Activated T-cell treated with anti-CD3 and anti-CD28 coated beads, Interleukin-2, amount 50 U/mL, for 72 hours (primary cell): ENCODE measurements at places on chromosomes 11 and 22. TPM values are rescaled to one million over a fixed set of nuclear protein-coding genes. Genes with fewer than 3 reads are reported as not detected.

DNA sequence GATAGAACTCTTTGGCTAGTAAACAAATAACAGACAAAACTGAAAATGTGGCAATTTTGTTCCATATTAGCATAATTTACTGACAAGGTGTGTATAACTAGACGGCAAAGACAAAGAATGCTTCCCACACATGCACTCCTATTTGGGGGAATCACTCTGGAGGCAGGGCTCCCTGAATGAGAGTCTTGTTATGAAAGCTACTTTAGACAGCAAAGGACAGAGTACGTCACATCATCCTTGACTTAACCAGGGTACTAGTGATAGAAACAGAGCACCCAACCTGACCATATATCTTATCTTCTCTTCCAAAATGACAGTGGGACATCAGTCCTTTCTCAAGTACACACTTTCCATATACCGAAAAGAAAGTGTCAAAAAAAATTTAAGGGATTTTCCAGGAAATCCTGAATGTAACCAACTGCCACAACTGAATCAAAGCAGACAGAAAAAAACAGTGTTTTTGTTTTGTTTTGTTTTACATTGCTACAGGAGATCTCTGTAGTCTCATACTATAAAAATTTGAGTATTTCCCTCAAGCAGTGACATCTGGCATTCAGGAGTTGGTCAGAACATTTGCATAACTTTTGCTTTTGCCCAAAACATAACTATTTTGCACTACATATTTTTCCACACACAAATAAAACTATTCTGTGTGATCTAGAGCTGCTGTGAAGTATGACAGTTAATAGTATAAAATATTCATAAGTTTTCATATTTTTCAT, 98.9 kb downstream of the ARHGAP20 start:
- no peak overlapping the region for H3K27ac ChIP-seq
- H3K4me1 ChIP-seq, result no peaks in the 10 kb centered on the region
- H3K36me3 ChIP-seq, result no peaks in the 10 kb centered on the region
- H3K27me3 ChIP-seq, result peaks cover 6% of the 10 kb centered on the region
- no peak for DNase-seq

- H3K27me3 ChIP-seq, result no peaks in the 10 kb centered on the region
- peak overlapping the region; percentile 84 for H3K27ac ChIP-seq
- peaks cover 8% of the 10 kb centered on the region for H3K36me3 ChIP-seq
- peak; percentile 37 for DNase-seq
Measured at GRCh38 chr22:23237841-23238240, 57.5 kb downstream of the BCR start.

DNA sequence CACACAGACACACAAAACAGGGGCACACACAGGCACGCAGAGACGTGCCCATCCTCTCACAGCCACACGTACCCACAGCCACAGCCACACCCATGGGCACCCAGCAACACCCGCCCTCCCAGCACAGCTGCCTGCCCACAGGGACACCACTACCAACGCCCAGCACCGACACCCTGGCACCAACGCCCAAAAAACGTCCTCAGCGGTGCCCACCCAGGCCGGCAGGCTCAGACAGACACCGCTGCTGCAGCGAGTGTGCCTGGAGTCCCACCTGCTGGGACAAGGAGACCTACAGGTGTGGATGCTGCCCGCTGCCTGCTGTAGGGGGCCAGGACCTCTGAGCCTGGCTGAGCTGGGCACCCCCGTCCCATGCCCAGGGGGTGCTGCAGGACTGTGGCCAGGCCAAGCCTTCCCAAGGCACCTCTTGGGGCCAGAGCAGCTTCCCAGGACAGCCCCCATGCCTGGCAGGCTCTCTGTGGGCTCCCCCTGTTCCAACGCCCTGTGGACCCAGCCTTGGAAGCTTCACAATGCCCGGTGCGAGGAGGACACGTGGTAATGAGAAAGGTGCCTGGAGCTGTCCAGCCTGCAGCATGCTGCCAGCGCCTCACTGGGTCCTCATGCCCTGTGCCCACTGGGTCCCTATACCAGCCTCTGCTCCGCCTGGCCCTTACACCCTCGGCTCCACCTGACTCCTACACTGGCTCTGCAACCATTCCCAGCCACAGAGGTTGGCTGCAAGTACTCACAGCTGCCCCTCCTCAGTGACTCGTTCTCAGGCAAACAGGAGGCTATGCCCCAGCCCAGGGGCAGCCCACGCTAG, 45.8 kb upstream of the TH start:
- no peaks in the 10 kb centered on the region for H3K36me3 ChIP-seq
- no peak for DNase-seq
- H3K4me1 ChIP-seq, result peaks cover 10% of the 10 kb centered on the region
- H3K27me3 ChIP-seq, result peaks cover 17% of the 10 kb centered on the region

DNA sequence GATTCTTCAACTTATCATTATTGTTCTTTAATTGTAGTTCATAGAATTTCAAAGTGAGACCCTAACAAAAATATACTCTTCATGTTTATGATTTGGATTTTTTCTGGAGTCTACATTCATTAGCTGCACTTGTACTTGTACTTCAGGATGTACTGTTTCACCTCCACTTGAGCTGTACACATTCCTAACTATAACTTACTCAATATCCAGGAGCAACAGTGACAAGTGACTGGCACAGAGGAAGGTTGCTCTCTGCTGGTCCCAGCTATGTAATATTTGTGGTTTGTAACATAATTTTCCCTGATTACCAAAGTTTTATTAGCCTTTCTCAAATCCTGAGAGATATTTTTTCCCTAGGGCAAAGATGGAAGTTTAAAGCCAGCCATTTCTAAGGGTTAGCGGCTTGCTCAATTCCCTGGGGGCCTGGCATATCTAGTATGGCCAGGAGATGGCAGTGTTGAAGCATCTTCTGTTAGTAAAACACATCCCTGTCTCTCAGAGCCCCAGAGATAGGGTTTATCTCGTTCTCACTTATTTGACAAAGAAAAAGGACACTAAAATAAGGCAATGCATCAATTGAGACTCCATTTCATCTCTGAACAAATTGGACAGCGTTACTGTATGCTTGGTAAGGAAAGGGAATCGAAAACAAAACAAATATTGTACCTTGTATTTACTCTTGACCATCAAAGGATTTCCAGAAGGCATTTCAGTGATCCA, 14.2 kb downstream of the OR52A5 start:
- DNase-seq, result peak; percentile 57
- no peaks in the 10 kb centered on the region for H3K36me3 ChIP-seq
- peaks cover 28% of the 10 kb centered on the region for H3K27me3 ChIP-seq
- H3K4me3 ChIP-seq, result no peak overlapping the region
- H3K27ac ChIP-seq, result no peak overlapping the region

Gene TSSK2
- not detected for total RNA-seq
